Activated T-cell treated with anti-CD3 and anti-CD28 coated beads, Interleukin-2, amount 50 U/mL, for 72 hours (primary cell): ENCODE measurements at places on chromosomes 7 and 10.

- DNase-seq = no peak
Observed at GRCh38 chr7:74514131-74514591, 60.5 kb downstream of the GTF2IRD1 start.

GRCh38 chr10:60350400-60350799 lies 39.3 kb downstream of the ANK3 start:
- no peak for DNase-seq

DNA sequence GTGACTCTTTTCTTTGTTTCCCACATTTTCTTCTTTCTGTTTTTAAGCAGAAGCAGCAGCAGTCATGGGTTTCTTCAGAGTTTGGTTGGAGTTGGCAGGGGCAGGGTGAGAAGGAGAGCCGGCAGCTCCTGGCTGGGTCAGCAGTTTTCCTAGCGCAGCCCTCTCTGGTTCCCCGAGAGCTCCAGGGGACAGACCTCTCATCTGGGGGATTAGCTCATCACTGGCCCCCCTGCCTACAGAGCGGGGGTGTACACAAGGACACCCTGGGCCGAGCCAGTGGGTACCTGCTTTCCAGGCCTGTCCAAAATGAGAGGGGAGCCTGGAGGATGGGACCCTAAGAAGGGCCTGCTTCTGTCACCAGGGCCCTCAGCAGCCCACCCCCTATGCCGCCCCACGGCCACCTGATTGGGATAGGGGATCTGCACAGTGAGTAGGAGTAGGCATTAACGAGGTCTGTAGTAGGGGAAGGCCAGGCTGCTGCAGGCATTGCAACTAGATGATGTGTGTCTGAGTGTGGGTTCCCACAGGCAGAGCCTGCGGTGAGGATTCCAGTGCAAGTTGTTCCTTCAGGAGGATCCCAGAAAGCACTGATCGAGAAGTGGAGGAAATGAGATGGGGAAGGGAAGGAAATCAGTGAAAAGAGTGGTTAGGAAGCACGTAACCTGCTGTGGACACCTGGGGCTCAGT lies 122.9 kb upstream of the PPIF start:
- DNase-seq = no peak

DNA sequence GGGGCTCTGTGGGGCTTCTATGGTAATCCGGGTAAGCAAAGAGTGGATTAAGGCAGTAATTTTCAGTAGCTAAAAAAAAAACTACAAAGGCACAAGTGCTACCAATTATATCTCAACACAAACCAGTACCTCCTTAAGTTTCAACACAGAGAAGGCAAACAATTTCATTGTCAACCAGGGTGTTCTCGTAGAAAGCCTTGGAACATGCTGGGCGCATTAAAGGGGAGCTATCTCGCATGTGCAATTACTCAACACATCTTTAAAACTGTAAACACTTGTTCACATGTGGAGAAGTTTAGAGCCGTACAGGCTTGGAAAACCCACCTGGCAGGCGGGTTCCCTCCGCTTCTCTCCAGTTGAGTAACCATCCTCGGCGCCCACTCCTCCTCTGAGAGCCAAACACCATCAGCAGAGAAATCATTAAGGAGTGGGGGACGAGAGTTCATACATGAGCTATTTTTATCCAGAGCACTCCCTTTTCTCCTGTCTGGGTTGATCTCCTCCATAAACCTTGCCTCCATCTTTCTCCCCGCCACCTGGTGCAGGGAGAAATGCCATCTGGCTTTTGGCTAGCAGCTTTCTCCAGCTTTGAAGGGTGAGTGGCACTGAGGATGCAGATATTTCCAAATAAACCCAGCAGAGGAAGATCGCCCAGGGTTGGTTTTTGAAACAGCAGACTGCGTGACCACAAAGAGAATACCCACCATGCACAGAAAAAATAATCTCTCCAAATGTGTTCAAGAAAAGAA lies 287.1 kb downstream of the WDR11 start:
- DNase-seq = no peak

- peak; percentile 70 for DNase-seq
Observed at GRCh38 chr7:99562832-99563231, 4.4 kb downstream of the ZNF655 start.

DNA sequence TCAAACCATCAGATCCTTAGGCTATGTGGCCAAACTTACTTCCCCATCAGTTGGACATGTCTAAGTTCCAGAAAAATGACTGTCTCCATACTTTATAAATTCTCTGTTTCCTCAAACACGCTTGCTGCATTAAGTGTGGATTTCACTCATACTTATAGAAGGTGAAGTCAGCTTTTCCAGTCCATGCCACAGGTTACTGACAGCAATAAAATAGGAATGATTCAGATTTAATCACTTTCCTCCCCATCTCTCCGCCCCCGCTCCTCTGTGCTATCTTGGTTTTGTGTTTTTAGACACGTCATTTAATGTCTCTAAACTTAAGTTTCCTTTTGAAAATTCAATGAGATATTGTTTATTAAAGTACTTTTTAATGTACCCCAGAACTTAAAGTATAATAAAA lies 1098.0 kb upstream of the C7orf33 start:
- no peak for DNase-seq

DNA sequence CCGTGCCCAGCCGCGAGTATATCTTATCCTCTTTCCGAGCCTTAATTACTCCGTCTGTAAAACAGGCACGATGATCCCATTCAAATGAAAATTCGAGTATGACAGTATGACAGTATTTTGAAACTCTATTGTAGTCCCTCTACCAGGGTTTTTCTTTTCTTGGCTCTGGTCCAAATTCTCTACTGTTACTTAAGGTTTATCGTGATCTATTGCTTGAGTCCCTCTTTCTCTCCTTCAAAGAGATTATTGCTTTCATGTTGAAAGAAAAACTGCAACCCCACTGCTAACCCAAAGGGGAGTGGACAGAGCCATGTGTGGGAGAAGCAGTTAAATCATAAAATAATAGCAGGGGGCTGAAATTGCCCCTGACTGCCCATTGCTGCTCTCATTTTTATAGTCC lies 1156.6 kb upstream of the AUTS2 start:
- DNase-seq = no peak

GRCh38 chr7:151903249-151904032 lies 26.5 kb upstream of the PRKAG2 start:
- DNase-seq = no peak

DNA sequence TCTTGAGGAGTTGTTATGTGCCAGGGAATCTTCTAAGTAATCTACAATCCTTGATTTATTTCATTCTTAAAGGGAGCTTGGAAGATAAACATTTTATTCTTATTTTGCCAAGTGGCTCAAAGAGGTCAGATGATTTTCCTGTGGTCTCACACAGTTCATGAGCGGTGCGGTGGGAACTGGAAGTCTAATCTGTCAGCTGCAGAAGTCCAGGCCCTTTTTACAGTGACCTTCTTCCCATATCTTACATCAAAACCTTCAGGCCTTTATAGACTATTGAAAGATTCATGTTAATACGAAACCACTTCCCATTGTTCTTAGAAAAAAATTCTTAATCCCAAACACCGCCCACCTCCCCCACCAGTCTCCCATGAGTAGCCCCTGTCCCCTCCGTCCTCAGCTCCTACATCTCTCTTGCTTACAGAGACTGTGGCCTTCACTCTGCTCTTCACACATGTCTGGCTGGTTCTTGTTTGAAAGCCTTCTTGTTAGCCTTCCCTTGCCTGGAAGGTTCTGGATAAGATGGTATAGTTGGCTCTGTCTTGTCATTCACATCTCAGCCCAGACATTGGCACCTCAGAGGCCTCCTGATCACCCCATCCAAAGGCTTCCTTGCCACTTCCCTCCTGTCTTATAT lies 61.5 kb downstream of the ITGA8 start:
- no peak for DNase-seq

GRCh38 chr10:117222976-117223692 lies 17.8 kb upstream of the SLC18A2 start:
- DNase-seq = no peak

- no peak for DNase-seq
Observed at GRCh38 chr7:116542618-116543017, 17.8 kb downstream of the CAV1 start.

GRCh38 chr10:24674892-24675632 lies 48.6 kb downstream of the ARHGAP21 start:
- DNase-seq = no peak

- no peak for DNase-seq
Observed at GRCh38 chr7:153380636-153381035, 621.1 kb downstream of the ACTR3B start.

DNA sequence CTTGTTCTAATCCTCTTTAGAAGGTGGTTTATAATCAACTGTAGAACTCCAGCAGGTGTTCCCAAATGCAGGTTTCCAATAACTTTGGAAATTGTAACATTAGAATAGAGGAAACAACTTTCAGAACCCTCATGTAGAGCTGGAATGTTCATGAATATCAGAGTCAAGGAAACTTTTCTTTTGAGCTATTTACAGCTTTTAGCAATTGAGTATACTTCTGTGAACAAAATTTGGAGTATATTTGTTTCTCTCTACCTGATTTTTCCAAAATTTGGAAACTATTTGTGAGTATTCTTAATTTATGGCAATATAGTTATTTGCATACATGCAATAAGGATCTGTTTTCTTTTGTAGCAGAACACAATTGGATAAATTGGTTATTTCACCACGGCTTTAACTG lies 2.8 kb upstream of the CFAP43 start:
- DNase-seq = no peak
